ENCODE measurements at places on chromosomes 3 and 15. TPM values are rescaled to one million over a fixed set of nuclear protein-coding genes. Genes with fewer than 3 reads are reported as not detected.

GRCh38 chr3:1007866-1008265 is 85.0 kb upstream of the CNTN6 start:
- peak; percentile 97 for DNase-seq

DNA sequence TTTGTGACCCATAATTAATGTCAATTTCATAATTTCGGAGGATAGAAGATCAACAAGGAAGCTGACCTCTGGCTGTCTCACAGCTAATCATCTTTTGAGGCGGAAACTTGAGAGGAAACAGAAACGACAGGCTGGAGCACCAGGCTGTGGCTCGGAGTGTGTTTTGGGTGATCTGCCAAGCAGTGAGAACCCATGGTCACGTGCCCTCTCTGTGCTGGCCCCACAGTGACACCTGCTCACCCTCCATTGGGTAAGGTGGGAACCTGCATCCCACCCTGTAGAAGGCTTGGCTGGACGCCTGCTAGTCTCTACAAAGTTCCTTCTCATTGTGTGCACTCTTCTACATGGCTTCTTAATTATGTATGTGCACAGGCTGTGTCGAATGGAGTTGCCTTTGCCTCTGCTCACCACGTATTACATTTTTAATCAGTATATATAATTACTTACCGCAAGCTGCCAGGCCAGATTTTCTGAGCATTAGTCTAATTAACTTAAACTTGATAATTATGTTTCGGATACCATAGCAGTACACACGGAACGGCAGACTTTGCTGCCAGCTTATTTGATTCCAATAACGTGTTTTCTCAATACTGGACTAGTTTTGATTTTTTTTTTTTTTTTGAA is 719.4 kb upstream of the CFAP20DC start:
- no peak for DNase-seq

DNA sequence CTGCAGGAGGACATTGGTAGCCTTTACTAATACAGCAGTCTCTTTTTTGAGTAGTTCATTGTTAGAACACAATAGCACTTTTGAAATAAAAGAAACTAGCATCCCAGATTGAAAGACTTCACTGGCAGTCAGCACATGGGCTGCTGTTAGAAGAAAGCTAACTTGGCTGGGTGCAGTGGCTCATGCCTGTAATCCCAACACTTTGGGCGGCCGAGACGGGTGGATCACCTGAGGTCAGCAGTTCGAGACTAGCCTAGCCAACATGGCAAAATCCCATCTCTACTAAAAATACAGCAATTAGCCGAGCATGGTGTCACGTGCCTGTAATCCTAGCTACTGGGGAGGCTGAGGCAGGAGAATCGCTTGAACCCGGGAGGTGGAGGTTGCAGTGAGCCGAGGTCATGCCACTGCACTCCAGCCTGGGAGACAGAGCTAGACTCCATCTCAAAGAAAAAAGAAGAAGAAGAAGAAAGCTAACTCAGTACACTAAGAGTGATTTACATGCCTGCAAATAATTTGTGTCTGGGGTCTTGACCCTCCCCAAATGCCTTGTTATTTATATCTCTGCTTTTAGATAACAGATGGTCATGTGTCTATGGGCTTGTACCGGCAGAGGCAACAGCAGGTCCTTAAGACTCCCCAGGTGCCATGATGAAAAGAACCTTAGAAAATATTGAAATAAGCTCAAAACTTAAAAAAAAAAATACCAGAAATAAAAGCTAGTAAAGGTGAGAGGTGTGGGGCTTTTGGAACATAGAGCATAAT is 9.7 kb downstream of the TPM1 start:
- DNase-seq: no peak

GRCh38 chr15:90931828-90932659 is at the start of gene HDDC3:
Gene HDDC3, minus strand, starts transcription at chr15:90932549. Its CDS starts 9 bp downstream, at chr15:90932540.
- DNase-seq: peak; percentile 93

DNA sequence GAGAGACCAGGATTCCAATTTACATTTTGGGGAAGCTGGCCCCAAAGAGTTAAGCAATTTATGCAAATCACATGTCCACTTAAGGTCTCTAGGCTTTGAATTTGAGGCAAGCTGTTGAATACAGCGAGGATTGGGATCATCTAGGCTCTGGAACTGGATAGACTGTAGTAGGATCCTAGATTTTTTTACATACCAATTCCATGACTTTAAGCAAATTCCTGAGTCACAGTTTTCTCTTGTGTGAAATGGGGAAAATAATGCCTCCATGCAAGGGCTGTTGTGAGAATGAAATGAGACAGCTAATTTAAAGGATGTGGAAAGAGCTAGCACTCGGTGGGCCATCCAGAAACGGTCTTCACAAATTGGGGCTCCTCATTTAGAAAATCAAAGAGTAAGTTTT is 103.4 kb downstream of the MINAR1 start:
- DNase-seq: no peak

DNA sequence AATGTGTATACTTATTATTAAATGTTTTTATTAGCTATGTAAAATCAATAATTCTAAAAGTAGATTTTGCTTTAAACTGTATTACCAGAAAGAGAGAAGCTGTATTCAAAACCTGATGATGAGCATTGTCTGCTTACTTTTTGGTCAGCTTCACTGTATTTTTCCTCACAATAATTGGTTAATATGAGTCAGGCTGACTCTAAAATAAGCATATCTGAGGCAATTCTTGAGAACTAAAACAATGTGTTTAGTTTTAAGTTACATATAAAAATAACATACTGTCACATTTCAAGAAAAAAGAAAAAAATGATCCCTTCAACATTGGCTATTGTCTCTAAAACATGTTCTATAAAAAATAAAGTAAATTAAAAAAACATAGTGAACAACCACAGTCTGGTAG is 66.1 kb downstream of the EPHA3 start:
- no peak for DNase-seq

DNA sequence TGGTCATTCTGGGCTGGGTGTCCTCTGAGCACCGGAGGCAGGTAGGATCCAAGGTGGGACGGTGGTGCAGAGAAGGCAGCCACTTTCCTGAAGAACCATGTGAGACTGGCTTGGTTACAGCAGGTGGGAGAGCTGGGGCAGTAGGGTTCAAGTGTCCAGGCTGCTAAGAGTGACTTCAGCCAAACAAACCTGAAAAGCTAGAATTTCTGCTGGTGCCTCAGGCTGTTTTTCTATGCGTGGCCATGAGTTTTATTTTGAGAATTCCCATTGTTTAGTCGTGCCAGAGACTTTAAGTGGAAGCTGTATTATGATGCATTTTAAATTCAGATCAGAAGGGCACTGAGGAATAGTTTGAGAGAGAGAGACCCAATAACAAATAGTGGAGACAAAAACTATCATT is 20.1 kb downstream of the USP13 start:
- no peak for DNase-seq

- no peak for DNase-seq
Observed at GRCh38 chr3:111352585-111352984, 189.4 kb upstream of the CD96 start.

The MNS1 gene
- 8.2 TPM for polyA plus RNA-seq

The CP gene
- 1.7 TPM for polyA plus RNA-seq

The MYL3 gene
- 623 TPM for polyA plus RNA-seq

The NGLY1 gene
- polyA plus RNA-seq: 30.9 TPM

The TGM5 gene
- polyA plus RNA-seq: not detected

All from muscle of leg (tissue), 16 donors.